WERI-Rb-1 (cell line): ENCODE measurements at places on chromosomes 7 and 10.
A peak's percentile ranks its signal among the peaks of the same experiment; 100 is the strongest.

DNA sequence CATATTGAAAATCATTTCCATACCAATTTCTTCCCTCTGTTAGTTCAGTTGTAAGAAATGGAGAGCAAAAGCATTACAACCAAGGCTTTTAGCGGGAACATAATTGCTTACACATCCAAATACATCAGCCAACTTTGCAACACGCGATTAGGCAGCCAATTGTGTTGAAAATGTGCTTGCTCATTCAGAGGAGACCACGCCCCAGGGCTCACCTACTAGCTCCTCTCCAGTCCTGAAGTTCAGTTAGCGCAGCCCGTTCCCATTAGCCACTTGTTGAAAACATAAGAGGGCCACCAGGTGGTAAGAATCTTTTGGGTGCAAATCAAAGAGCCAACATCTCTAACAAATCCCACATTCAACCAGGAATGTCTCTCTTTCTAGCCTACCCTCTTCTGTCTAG lies 213.2 kb upstream of the MDFIC start:
- DNase-seq, result no peak

GRCh38 chr7:72032934-72033333 lies 379.2 kb downstream of the CALN1 start:
- DNase-seq, result no peak

- peak; percentile 25 for DNase-seq
These were observed 847.2 kb downstream of the CCSER2 start for GRCh38 chr10:85175635-85176034.

GRCh38 chr7:1922870-1923236 lies 252.8 kb downstream of the ELFN1 start:
- DNase-seq, result no peak

GRCh38 chr10:12644380-12645144 lies 295.2 kb downstream of the CAMK1D start:
- no peak for DNase-seq

DNA sequence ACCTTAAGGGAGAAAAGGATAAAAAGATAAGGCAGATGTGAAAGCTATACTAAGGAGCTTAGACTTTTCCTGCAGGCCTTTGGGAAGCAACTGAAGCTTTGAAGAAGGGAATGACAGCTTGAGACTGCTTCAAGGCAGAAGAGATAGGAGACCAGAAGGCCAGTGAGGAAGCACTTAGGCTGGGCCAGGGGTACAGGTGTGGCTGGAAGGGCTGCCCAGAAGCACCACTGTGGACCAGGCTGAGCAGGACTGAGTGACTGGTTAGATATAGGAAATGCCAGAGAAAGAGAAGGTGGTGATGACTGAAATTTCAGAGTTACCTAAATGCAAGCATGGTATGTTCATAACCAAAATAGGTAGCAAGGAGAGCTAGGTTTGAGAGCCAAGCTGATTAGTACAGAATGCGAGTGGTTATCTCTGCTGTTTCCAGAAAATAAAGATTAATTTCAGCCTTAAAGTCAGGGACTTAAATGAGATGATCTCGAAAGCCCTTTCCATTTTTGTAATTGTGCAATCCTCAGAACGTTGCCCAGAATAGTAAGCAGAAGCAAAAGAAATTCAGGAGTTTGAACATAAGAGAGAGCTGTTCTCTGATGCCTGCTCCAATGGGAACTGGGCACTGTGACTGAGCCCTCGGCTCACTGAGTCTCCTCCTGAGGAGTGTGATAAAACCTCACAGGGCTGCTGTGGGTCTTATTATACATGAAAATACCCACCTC lies 54.9 kb downstream of the MET start:
- peak; percentile 56 for DNase-seq
